NCI-H748 treated with DMSO at 0.1 percent for 48 hours (cell line): ENCODE measurements at places on chromosomes 16 and 17.
A peak's percentile ranks its signal among the peaks of the same experiment; 100 is the strongest.

DNA sequence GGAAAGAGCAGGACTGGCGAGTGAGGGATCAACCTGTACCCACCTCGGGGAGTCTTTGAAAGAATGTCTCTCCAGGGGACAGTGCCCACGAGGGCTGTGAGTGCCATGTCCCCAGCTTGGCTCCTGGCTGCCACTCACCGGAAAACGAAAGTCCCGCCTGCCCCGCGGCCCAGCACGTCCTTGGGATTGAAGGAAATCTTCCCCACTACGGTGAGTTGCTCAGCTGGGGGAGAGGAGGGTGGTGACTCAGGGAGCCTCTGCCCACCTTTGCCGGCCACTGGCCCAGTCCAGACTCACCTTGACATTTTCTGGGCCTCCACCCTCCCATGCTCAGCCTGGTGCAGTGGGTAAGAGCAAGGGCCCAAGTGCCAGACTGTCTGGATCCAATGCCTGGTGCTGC, 17.1 kb downstream of the PLK1 start:
- DNase-seq: no peak

DNA sequence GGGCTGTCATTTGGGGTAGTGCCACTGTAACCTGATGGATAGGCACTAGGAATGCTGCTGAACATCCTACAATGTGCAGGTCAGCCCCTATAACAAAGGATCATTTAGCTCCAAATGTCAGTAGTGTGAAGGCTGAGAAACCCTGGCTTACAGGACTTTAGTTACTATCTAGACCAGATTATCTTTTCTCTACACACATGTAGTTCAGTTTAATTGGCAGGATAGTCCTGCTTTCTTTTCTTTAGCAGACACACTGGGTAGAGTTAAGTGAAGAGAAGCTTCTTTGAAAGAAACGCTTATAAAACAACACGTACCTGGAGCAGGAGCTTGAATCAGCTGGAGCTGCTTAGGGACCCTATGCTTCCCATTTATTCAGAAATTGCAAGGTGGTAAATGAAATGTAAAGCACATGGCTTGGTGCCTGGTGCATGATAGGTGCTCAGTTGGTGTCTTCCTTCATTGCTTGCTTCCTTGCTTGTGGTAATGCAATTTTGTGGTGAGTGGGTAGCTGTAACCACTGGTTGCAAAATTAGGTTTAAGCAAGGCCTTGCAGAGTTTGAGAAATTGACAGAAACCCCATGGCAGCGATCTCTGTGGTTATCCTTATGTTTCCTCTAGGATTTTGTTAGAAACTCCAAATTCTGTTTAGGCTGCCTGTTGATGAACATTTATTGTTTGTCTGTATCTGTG, 9.4 kb downstream of the METTL9 start:
- no peak for DNase-seq

DNA sequence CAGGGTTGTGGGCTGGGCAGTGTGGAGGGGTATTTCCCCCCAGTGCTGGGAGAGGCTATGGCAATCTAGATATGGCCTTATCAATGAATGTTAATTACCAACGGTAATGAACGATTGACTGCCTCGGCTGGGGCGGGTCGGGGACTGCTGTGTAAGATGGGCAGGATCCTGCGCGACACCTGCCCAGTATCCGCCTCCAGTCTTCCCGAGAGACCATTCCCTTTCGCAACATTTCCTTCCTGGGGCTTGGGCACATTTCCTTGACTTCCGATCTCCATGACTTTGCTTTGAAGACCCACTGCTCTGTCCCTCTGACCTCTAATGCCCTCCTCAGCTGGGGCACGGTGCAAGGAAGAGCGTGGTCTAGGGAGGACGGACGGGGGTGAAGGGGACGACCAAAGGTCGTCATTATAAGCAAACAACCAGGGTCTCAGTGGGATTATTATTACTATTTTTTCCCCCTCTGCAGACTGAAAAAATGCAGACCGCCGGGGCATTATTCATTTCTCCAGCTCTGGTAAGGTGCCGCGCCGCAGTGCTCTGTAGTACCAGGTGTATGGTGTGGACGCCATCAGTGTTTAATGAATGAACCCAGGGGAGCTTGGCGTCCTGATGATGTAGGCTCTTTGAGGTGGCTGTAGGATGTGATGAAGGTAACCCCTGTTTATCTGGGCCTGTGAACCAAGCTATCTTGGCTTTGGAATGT, 506 bp downstream of the ATP5MC1 start:
- no peak for DNase-seq

DNA sequence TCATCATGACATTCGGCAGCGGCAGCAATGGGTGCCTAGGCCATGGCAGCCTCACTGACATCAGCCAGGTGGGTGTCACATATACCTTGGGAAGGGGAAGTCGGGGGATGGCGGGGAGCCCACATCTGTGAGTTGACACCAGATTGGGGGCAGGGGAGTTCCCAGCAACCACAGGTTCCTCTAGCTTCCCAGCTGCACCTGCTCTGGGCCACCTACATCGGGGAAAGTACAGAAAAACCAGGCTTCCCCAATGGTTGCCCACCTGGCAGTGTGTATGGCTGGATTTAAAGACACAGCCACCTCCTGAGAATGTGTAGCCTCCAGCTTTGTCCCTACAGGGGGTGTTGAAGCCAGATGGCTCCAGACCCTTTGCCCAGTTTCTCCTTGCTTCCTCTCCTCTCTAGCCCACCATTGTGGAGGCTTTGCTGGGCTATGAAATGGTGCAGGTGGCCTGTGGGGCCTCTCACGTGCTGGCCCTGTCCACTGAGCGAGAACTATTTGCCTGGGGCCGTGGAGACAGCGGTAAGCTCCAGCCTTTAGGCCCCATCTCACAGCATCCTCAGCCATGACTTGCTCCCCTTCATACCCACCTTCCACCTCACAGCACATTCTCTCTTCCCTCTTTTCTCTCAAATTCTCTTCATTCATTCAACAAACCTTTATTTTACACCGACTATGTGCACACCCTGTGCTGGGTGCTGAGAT, 5.0 kb upstream of the TRAF4 start:
- DNase-seq: no peak

GRCh38 chr16:72142476-72142875, 29.5 kb downstream of the PMFBP1 start:
- DNase-seq: no peak

DNA sequence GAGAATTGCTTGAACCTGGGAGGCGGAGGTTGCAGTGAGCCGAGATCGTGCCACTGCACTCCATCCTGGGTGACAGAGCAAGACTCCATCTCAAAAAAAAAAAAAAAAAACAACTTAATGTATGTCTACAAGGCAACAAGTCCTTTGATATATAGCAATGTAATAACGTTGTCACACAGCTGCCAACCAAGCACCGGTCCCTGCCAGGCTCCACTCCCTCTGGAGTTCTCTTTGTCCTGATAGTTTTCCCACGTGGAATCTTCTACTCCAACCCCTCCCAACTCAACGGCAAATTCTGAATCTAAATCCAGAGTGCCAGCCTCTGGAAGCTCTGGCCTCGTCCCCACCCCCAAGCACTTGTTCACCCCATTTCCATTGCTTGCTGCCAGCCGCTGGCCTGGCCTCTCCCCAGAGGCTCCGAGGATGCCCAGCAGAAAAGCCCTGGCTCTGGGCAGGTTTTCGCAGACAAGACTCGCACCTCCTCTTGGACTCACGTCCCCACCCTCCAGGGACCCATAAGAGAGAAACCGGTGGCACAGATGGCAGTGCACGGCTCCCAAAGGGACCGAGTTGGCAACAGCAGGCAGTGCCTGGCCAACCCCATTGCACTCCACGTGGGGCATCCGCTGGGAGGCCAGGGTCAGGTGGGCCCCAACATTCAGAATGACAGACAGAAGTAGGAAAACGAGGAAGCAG, 15.9 kb upstream of the CBX2 start:
- no peak for DNase-seq

GRCh38 chr17:14337596-14338079, 36.8 kb downstream of the HS3ST3B1 start:
- no peak for DNase-seq

DNA sequence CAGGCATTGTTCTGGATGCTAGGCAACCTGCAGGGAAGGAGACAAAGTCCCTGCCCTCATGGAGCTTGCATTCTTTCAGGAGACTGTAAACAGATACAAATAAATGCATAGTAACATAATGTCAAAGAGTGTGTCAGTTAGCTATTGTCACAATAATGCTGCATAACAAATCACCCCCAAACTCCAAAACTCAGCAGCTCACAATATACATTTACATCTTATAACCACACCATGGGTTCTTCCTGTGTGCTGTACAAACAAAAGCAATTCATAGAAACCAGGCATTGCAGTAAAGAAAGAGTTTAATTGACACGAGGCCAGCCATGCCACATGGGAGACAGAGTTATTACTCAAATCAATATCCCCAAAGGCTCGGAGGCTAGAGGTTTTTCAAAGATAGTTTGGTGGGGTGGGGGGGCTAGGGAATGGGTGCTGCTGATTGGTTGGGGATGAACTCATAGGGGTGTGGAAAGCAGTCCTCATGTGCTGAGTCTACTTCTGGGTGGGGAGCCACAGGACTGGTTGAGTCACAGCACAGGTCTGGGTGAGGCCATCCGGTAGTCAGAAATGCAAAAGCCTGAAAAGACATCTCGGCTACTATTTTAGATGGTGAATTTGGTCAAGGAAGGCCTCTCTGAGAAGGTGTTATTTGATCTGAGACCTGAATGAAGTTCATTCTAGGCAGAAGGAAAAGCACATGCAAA, 79.0 kb downstream of the GPRC5B start:
- no peak for DNase-seq

DNA sequence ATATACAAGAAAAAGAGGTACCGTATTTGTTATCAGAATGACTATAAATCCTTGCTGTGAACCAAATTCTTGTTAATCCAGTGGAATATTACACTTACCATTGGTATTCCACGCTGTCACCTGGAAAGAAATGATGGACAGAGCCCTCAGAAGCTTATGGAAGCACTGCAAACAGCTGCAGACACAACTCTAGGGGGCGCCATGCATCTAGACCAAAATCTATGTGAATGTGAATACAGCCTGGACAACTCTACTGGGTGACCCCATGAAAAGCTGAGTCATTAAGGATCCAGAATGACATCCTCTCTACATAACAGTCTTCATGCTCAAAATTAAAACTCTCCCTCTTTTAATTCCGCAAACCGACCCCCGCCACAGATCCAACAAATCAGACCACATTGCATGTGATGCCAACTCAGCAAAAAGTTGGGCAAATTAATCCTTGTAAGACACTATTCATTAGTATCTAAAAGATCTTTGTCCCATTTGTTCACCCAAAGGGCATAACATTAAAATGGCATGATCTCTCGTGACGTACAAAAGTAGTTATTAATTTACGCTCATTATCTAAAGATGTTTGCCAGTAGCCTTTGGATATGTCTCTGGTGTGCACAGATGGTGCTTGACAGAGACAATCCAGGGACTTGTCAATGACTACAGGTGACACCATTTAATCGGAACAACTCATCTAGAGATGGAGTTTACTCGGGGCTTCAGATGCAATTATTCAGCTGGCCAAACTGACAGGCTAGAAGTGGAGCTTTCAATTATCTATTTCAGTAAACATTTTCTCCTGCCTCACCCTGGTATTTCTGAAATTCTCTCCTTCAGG, 552.7 kb upstream of the PSMD7 start:
- peak; percentile 3 for DNase-seq

- no peak for DNase-seq
Observed at GRCh38 chr17:33202021-33202420, 91.1 kb downstream of the ASIC2 start.

DNA sequence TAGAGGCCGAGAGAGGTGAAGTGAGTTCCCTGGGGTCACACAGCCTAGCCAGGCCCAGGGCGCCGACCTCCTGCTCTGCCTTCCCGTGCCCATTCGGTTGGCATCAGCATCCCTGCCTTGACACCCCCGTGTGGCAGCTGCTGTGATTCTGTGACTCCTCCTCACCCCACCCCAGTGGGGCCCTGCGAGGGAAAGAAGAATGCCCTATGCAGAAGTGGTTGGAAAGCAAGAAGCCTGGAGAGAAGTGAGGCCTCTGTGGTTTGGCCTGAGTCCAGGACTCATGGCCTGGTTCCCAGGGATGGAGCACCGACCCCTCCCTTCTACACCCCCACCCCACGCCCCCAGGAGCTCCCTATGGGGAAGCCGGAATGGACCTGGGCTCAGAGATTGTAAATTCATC, 296.2 kb downstream of the SEC14L1 start:
- DNase-seq: no peak

GRCh38 chr16:87000001-87000400, 317.2 kb downstream of the C16orf95 start:
- no peak for DNase-seq

DNA sequence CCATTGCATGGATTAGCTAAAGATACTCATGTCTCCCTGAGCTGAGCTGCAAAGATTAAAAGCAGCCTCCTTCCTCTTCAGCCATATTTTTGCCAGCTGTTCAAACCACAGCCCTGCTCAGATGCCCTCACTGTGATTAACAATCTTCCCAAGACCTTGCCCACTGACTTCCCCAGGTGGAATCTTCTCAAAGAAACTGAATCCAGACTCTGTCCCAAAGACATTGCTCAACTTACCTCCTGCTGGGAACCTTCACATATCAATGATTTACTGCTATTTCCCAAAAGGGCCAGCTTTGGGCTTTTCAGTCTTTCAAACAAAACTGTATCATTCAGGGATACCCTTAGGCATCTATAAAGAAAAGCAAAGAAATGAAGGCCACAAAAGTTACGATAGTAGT, 9.2 kb downstream of the C17orf67 start:
- DNase-seq: no peak
